Hindlimb muscle (tissue), 1 donor: ENCODE measurements at places on chromosomes 1 and 21. TPM values are rescaled to one million over a fixed set of nuclear protein-coding genes. Genes with fewer than 3 reads are reported as not detected.
A peak's percentile ranks its signal among the peaks of the same experiment; 100 is the strongest.

DNA sequence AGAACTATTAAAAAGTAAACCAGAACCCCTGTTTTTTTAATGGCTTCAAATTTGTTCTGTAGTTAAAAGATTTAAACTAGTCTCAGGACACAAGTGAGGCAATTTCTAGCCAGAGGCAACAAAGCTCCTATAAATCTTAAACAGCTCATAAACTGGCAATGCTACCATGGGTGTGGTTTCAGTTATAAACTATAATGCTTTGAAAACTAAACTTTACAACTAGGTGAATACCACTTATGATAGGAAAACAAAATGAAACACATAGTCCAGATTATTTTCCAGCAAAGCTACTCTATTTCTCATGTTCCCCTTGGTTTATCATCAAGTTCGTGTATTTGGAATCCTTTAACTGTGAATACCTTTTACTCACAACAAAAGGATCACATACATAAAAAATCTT, 282.5 kb downstream of the VAV3 start:
- DNase-seq = no peak

GRCh38 chr1:116738673-116739370, 15.4 kb upstream of the CD2 start:
- DNase-seq = no peak

The CORT gene
- 2.0 TPM for polyA plus RNA-seq

DNA sequence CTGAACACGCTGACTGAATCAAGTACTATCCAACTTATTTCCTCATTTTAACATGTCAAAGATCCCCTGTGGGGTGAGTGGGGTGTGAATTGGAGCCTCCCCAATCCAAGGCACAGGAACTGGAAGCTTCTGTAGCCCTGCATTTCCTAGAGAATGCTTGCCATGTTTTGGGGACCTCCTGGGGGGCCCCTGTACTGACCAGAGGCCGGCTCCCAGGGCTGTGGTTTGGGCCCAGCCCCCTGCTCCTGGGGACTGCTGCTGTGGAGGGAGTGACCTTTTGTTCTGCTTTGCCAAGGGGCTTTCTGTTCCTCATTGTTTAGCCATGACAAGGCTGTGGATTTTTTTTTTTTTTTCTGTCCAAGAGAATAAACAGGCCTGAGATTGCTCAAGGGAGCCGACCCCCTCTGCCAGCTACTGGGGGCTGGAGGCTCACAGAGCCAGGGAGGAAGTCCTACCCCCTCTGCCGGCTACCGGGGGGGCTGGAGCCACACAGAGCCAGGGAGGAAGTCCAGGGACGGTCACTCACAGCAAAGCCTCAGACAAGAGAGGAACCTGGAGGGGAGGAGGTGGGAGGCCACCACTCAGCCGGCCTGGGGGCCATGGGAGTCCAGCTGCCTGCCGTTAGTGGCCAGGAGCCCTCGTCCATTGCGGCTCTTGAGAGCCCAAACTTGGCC, 17.4 kb downstream of the TNFRSF1B start:
- peak; percentile 69 for DNase-seq

- no peak for DNase-seq
Observed at GRCh38 chr1:93577536-93578432, 103.9 kb downstream of the BCAR3 start.

The KCNK1 gene
- polyA plus RNA-seq = 1.3 TPM

- no peak for DNase-seq
Observed at GRCh38 chr1:196546272-196547111, 61.7 kb downstream of the KCNT2 start.

GRCh38 chr1:28395181-28395580, 25.6 kb downstream of the PHACTR4 start:
- DNase-seq = no peak

GRCh38 chr1:177413982-177414596, 243.3 kb downstream of the BRINP2 start:
- no peak for DNase-seq
